ENCODE measurements at places on chromosomes 13 and 19.

- no peak for DNase-seq
Measured at GRCh38 chr19:41373993-41374392, 2.3 kb upstream of the TMEM91 start.

- no peak for DNase-seq
Measured at GRCh38 chr13:90623318-90624011, 724.0 kb upstream of the MIR17HG start.

DNA sequence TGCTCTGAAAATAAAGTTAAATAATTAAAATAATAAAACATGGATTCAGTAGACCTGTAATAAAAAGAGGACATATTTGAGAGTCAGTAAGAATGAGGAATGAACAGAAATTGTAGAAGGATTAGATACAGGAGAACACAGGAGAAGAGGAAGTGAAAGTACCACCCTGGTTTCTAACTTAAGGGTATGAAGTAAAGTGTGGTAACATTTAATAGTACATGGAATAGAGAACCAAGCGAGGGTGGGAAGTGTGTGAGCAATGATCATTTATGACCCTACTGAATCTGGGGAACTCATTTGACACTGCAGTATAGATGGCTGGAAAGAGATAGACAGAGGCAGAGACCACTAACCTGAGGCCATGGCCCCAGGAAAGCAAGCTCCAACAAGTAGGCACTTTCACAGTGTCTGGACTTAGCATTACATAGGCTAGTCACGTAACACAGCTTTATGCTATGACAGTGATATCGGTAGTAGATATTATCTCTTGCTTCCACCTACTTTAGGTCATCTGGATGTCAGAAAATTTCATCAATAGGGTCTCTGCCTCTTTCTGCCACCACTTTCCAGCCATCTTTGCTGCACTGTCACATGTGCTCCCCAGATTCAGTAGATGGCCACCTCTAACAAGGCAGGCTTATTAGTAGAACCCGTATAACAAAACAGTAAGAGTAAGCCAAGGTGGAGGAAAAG is 633.9 kb upstream of the MIR17HG start:
- DNase-seq, result no peak

DNA sequence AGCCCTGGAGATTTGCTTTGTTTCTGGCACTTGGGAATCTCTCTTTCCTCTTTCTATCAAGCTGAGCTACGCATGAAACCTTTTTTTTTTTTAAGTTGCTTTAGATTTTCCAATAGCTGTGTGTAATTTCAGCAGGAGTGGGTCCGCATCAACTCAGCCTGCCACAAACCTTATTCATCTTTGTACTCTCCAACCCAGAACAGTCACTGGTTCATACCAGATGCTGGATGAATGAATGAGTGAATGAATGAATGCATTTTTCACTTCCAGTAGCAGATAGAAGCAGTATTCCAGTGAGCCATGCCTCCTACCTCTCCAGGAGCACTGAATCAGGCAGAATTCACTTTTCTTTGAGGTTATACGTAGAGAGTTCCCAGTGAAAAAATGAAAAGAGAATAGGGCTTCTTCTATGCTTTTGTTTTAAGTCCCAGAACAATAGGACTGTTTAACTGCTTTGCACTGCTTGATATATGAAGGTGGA is 221.1 kb downstream of the TM9SF2 start:
- no peak for DNase-seq

DNA sequence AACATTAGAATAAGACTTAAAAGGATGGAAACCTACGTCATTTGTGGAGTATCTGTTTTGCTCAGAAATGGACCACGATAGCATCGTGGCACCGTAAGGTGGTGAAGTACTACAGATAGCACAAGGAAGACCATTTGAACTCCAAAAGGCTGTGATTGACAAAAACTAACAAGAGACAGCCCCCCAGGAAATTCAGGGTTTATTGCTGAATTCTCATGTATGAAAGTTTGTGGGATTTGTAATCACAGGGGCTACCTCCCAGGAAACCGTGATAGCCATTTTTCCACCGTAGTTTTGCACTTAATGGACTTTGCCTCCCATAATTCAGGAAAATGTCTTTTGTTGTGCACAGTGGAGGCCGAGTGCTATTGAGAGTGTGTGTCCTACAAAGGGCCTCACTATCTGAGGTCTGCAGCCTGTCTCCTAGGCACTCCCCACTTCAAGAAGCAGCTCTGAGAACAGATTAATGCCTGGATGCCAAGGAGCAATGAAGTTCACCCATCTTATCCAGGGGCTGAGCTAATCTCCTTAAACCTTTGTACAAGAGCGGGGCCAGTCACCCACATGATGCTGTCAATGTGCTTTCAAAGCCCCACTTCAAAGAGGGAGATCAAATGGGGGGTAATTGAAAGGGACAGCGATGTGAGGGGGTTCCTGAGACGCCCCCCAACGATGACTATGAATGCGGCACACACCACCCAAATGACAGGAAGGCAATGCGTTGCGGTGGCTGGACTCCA is 182.6 kb downstream of the COL4A1 start:
- no peak for DNase-seq

DNA sequence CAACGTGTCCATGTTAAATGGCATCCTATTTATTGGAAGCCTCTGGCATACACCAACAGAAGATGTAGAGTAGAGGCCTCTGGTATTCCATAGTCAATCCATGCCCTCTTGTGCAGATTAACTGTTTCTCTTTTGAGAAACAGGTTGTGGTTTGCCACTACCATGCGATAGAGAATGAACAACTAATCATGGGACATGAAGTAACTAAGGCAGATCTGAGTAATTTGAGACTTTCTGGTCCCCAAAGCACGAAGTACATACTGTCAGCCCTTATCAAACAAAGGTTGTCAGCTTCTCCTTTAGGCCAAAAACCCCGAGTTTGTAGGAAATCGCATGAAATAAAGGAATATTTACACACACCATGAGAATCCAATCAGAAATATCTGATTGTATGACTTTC is 3.6 kb downstream of the ZNF121 start:
- no peak for DNase-seq

GRCh38 chr13:105144936-105145335 is 1390.5 kb downstream of the EFNB2 start:
- DNase-seq, result no peak
